NCI-H226 (cell line): ENCODE measurements at places on chromosomes 4 and X.
A peak's percentile ranks its signal among the peaks of the same experiment; 100 is the strongest.

DNA sequence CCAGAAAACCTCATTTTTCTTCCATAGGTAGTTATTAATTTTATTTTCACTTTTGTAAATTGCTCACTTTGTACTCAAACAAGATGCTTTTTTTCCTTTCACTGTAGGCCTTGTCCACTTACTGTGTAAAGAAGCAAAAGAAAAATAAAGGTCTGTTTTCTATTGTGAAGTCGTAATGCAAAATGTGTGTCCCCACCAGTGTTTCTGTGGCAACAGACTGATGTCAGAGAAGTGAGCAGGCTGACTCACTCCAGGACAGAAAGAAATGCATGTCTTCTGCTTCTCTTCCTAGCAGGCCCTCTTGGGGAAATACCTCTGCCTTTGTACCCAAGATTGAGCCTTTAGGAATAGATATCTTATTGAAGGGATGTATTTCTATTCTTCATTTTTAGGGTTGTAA lies 30.3 kb downstream of the INPP4B start:
- peak; percentile 6 for DNase-seq

GRCh38 chr4:104966349-104967033 lies 180.2 kb upstream of the TET2 start:
- DNase-seq = no peak

GRCh38 chr4:143343276-143343831 lies 6.7 kb downstream of the GAB1 start:
- no peak for DNase-seq

DNA sequence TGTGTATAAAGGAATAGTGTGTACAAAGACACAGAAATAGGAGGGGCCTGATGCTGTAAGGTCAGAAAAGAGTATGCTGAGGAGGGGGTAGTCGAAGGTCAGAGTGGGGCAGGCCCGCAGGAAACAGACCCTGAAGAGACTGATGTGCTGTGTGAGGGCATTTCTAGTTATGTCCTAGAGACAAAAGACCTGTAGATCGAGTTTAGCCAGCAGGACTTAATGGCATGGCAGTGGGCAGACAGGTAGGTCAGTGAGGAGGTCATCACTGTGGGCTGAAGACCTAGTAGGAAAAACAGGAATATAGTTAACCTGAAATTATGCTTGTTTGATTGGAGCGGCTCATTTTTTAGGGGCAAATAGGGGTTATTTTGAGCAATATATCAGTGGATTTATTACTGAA lies 57.1 kb downstream of the KIAA0232 start:
- no peak for DNase-seq

DNA sequence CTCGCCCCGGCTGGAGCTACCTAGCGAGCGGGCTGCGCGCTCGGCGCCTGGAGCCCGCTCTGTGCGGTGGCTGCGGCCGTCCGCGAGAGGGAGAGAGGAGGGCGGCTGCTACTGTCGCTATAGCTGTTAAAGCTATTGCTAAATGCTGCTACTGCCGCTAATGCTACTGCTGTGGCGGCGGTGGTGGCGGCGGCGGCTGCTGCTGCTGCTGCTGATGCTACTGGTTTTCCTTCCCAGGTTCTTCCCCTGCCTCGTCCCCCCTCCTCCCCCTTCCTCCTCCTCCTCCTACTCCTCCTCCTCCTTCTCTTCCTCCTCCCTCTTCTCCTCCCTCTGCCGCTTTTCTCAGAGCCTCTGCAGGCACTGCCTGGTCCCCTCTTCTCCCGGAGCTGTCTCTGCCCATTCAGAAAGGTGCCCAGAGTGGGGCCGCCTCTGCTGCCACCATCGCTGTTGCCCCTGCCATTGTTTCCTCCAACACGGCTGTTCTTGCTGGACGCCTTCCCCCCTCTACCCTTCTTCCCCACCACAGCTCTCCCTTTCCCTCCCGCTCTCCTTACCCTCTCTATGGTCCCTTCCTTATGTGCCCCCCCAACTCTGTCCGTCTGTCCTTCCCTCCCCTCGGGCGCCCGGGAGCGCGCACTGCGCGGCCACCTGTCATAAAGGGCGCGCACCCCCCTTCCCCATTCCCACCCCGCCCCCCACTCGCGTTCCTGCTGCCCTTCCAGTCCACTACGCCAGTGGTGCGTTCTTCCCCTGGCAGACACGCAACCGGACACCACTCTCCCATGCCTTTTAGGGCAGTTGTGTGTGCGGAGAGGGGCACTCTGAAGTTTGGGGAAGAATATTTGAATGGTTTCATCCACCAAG lies at the start of gene NEXMIF:
TSS of gene NEXMIF (minus strand) at position 228 of the 864 bp plus-strand sequence.
- DNase-seq = no peak

GRCh38 chr4:123943976-123944375 lies 547.4 kb downstream of the SPRY1 start:
- DNase-seq = no peak

DNA sequence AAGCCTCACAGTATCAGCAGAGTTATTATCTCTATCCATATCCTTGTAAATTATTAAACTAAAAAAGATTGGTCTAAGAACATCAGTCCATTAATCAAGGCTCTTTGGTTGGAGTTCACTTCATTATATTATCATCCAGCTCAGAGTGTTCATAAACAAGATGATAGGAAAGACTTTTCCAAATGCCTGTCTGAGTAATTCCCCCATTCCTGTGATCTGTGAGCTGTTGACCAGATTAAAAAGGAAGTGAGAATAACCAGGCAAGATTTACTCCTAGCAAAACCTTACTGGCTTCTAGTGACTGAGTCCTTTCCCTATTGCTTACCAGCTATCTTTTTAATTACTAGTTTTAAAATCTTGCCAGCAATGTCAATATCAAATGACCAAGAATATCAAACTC lies 14.9 kb downstream of the PKD2 start:
- DNase-seq = no peak

DNA sequence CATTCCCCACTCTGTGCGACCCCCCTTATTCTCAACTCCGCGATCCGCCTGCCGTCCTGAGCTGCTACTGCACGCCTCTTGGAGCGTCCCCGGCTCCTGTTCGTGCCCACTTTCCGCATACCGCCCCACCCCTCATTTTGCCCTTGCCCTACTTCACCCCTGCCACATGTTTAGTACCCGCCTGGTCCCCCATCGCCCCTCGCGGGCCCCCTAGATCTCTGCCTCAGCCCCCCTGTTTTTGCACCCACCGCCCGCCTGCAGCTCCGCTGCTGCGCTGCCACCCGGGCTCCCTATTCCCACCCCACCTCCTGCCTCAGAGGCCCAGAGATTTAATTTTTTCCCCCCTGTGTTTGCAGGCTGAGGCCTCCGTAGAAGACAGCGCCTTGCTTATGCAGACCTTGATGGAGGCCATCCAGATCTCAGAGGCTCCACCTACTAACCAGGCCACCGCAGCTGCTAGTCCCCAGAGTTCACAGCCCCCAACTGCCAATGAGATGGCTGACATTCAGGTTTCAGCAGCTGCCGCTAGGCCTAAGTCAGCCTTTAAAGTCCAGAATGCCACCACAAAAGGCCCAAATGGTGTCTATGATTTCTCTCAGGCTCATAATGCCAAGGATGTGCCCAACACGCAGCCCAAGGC lies 1.4 kb downstream of the MAGED1 start:
- no peak for DNase-seq
